ENCODE measurements at places on chromosomes 3 and 15. TPM values are rescaled to one million over a fixed set of nuclear protein-coding genes. Genes with fewer than 3 reads are reported as not detected.

ZNF80 gene
- total RNA-seq: 0.42 TPM

ATP8B4 gene
- total RNA-seq: 0.73 TPM

C2CD4B gene
- not detected for total RNA-seq

ZNF501 gene
- total RNA-seq: 6.1 TPM

CCDC54 gene
- not detected for total RNA-seq

IMPG2 gene
- 0.44 TPM for total RNA-seq

SOX14 gene
- not detected for total RNA-seq

CELSR3 gene
- 2.5 TPM for total RNA-seq

TMEM40 gene
- total RNA-seq: not detected

PLSCR5 gene
- total RNA-seq: not detected

DMXL2 gene
- 5.6 TPM for total RNA-seq

ISG20 gene
- total RNA-seq: 190 TPM

P2RY14 gene
- total RNA-seq: 7.0 TPM

LDHAL6B gene
- total RNA-seq: not detected

MED12L gene
- 0.58 TPM for total RNA-seq

RHCG gene
- not detected for total RNA-seq

CTSH gene
- total RNA-seq: 441 TPM

GANC gene
- total RNA-seq: 131 TPM

KPNA4 gene
- 55.1 TPM for total RNA-seq

COL6A5 gene
- total RNA-seq: not detected

SERPINI1 gene
- 7.0 TPM for total RNA-seq

EPHA3 gene
- not detected for total RNA-seq

FOXB1 gene
- total RNA-seq: not detected

CEP19 gene
- total RNA-seq: 4.6 TPM

PHLDB2 gene
- 5.9 TPM for total RNA-seq

RBM5 gene
- 464 TPM for total RNA-seq

ITPKA gene
- total RNA-seq: not detected

WDR93 gene
- total RNA-seq: 0.29 TPM

QRICH1 gene
- total RNA-seq: 187 TPM

SNX22 gene
- total RNA-seq: 43.0 TPM

ADAMTS9 gene
- total RNA-seq: not detected

KNG1 gene
- not detected for total RNA-seq

All from B cell (primary cell).